ENCODE measurements at places on chromosomes 5 and 9.

DNA sequence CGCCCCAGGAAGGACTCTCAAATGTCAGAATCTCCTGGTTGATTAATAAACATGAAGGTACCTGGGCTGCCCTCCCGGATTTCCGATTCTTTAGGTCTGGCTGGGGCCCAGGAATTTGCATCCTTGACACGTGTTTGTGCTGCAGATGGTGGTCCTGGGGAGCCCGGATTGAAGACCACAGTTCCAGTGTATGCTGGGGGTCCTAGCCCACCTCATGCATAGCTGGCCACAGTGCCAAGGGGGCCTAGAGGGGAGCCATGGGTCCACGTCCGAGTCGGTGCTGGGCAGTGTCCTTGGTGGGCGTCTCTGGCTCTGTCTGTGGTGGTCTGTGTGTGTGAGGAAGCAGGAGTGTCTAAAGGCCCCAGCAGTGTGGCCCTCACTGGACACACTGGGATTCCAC lies 3.2 kb downstream of the NCS1 start:
- DNase-seq, result no peak

GRCh38 chr9:17938035-17938655 lies 359.3 kb downstream of the SH3GL2 start:
- no peak for DNase-seq

- no peak for DNase-seq
Observed at GRCh38 chr5:155938051-155938450, 388.9 kb upstream of the SGCD start.

- no peak for DNase-seq
Observed at GRCh38 chr9:107749787-107750444, 260.3 kb upstream of the KLF4 start.

- DNase-seq, result no peak
Observed at GRCh38 chr9:98834386-98834785, 26.9 kb downstream of the GALNT12 start.

Data from stimulated activated CD4-positive, alpha-beta T cell treated with anti-CD3 and anti-CD28 coated beads, Interleukin-15, amount 100 ng/mL, for 24 hours (primary cell).